ENCODE measurements at places on chromosomes 1 and 21.

GRCh38 chr1:12475947-12476346 lies 142.1 kb downstream of the DHRS3 start:
- DNase-seq: no peak

- DNase-seq: peak; percentile 50
Measured at GRCh38 chr1:24526940-24527542, 24.4 kb downstream of the RCAN3 start.

- no peak for DNase-seq
Measured at GRCh38 chr1:156114101-156114918, at the start of gene LMNA. TSS of gene LMNA (plus strand) at chr1:156114711. CDS start at chr1:156114919, 208 bp downstream.

GRCh38 chr1:77783141-77783540 lies 3.7 kb downstream of the MIGA1 start:
- no peak for DNase-seq

DNA sequence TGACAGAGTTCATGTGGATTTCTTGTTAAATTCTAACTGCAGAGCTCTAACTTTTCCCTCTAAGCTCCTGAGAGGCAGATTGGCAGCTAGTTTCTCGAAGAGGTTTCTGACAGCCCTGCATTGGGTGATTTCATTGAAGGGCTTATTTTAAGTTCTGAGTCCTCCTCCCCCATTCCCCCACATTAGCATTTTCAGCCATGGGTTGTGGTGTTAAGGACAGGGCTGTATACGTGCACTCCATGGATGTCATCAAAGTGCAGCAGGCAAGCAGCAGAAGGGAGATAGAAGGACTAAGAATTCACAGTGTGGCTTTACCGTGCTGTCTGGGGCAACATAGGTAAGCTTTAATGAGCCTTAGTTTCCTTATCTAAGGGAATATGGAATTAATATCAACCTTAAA lies 19.0 kb downstream of the CRYZ start:
- DNase-seq: no peak

GRCh38 chr21:45120975-45121374 lies 46.6 kb downstream of the ADARB1 start:
- no peak for DNase-seq

- no peak for DNase-seq
Measured at GRCh38 chr1:20029178-20029912, 40.6 kb upstream of the PLA2G5 start.

DNA sequence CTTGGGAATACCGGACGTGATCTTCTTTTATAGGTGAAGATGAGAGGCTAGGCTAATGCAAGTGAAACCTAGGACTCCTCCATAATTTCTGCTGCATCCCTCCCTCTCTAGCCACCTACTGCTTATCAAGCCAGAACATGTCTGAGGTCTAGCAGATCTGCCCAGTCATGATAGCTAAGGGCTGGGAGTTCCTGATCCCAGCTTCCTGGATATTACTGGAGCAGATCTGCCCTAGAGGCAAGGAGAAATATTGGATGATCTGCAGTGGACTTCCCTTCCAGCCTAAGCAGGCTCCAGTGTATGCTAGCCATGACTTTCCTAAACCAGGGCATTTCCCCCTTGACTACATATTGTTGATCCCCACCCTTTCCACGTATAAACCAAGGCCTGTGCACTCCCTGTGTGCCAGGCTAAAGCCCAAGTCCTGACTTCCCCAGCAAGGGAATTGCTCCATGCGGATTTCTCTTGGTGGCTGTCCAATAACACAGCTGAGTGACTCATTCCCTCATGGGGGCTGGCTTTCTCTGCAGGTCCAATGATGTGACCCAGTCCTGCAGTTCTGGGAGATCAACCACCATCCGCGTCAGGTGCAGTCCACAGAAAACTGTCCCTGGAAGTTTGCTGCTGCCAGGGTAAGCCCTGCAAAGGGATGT lies 15.5 kb upstream of the SARS1 start:
- DNase-seq: no peak
